Ecto neural progenitor cell (in vitro differentiated cells): ENCODE measurements at places on chromosomes 11 and 22.

GRCh38 chr11:48134221-48134922, 82.2 kb upstream of the OR4B1 start:
- no peak for DNase-seq

DNA sequence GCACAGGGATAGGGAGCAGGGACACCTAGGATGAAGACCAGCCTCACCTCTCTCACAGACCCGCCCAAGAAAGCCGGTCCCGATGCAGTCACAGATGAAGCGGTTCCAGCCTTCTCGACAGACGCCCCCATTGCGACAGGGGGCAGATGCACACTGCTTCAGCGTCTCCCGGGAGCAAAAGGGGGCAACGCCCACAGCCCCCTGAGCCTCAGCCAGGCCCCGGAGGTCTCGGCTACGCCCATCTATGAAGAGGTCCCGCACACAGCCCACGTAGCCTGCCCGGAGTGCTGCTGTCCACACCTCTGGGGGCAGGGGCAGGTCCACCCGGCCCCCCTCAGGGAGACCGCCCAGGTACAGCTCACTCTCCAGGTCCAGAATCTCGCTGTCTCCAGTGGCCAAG, 62.3 kb downstream of the NRXN2 start:
- no peak for DNase-seq

DNA sequence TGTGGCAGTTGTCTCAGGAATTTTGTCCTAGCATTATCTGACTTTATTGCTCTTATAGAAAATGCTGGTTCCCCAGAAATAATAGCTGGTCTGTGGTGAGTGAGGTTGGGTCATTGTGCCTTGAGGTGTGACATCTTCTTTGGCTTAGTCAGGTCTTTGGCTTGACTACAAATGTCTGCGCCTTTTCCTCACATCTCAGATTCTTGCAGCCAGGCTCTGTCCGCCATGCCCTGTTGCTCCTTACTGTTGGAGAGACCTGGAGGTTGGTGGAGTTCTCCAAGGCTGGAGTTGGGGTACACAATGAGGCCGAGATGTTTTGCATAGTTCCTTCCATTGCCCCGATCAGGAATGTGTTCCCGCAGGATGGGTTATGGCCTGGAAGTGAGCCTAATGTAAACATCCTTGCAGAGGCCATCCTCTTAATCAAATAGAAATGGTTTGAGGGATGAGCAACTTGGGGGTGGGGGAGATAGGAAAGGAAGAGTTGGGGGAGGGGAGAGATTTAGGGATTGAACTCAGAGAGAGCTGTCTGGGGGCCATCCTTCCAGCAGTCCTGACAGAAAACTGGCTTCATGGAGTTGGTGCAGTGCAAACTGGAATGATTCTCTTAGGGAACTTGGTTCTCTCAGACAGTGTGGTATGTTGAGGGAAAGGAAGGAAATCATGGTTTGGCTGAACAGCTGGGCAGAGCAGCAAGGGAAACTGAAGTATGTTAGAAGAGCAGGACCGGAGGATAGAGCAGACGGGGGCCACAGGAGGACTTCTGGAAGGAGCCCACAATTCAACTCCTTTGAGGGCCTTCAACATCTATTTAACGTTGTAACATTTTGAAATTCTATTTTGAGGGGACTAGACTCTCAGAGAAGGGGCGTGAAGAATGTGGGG, 49.9 kb downstream of the ZBTB16 start:
- DNase-seq: no peak

DNA sequence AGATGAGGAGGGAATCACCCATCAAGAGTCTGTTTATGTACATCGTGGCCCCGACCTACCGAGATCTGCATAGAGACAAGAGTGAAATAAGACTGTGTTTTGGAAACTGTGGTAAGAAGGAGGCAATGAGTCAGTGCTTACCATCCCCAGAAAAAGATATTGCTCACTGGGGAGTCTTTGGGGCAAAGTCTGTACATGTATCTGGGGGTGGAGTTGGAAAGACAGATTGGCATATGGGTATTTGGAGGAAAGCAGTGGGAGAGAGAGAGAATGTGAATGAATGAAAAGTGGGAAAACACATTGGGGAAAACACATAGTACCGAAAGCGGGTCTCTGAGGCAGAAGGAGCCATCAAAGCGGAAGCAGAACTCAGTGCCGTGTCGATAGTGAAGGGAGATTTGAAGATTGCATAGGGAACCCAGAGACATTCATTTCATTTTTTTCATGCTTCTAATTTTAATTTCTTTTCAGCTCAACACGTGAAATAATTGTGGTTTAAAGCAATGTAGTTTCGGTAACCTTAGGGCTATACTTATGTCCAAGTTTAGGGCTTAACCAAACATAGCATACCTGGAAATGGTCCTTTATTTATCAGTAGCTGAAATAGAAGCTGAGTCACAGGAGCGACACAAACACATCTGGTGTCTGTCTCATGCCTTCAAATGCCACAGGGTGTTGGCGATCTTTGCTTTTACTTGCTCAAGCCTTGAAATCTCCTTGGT, 98.6 kb upstream of the CD44 start:
- DNase-seq: no peak

- no peak for DNase-seq
Measured at GRCh38 chr22:19904935-19905334, 36.6 kb upstream of the COMT start.

- DNase-seq: no peak
Measured at GRCh38 chr11:11284481-11284880, 68.6 kb downstream of the CSNK2A3 start.

- no peak for DNase-seq
Measured at GRCh38 chr11:57331720-57332119, 4.0 kb downstream of the SSRP1 start.

GRCh38 chr11:134503596-134503995, 91.6 kb upstream of the B3GAT1 start:
- no peak for DNase-seq

DNA sequence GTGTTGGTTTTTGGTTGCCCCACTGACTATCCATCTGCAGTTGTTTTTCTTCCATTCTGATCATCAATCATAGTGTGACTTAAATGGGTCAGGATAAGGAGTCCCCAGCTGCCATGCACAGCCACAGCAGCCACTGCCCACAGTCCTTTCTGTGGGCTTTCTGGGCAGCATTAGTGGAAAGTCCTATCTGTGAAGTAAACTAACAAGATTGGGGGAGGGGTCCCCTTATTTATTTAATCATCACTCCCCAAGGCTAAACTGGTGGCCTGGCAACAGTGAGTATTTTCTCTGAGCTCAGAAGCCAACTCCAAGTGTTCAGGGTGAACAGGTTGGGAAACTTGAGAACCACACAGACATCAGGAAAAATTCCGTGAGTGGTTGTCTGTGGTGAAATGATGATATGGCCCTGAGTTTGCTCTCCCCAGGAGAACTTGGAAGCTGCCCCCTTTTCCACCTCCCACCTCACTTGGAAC, 145.0 kb downstream of the CCDC34 start:
- DNase-seq: no peak

- DNase-seq: no peak
Measured at GRCh38 chr22:19597399-19597735, 73.2 kb upstream of the CLDN5 start.

GRCh38 chr11:47980907-47981621, 705 bp downstream of the PTPRJ start:
- DNase-seq: peak; percentile 82

DNA sequence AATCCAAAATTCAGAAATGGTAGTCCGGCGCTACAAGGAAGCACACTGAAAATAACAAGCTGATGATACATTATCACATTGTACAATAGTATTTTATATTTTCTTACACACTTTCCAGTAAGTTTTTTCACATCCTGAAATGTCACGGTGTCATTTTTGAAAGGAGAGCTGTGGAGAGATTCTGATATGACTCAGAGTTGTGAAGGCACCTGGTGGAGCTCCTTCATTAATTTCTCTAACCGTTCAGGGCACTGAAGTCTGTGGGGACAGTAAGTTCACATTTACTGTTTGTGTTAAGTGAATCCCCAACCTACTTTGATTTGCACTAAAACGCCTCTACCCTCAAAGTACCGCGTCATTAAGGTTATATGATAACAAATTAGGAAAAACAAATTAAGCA, 13.3 kb downstream of the LDHAL6A start:
- DNase-seq: no peak

- no peak for DNase-seq
Measured at GRCh38 chr11:65892661-65893317, 2.3 kb downstream of the CCDC85B start.

- DNase-seq: peak; percentile 72
Measured at GRCh38 chr11:45212566-45213315, 66.3 kb downstream of the PRDM11 start.

DNA sequence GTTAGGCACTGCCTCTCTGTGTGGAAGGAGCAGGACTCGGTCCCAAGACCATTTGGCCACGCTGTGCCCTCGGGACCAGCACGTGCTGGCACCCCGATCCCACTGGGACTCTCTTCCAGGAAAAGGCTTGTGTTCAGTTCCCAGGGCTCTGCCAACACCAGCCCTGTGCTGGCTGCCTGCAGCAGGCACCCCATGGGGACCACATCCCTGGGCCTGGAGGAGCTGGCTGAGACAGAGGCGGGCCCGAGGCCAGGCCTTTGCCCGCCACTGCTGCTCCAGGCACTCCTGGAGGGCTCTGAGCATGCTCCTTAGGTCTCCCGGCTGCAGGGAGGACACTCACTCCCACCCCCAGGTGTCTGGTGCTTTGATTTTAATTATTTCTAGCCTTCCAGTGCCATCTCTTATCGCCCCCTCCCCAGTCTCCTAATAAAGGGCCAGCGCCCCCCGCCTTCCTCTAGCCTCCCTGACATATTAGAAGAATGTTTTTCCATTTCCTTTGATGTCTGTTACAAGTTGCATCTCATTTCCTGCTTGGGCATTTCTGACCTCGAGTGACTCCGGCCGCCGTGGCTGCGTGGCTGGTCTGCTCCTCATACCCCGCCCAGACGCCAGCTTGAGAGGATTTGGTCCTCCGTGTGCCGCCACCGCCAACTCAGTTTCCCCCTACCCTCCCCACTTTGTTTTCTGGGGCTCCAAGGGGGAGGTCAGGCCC, 14.4 kb downstream of the CDKN1C start:
- DNase-seq: no peak

GRCh38 chr11:41895081-41895480, 435.6 kb upstream of the LRRC4C start:
- no peak for DNase-seq

DNA sequence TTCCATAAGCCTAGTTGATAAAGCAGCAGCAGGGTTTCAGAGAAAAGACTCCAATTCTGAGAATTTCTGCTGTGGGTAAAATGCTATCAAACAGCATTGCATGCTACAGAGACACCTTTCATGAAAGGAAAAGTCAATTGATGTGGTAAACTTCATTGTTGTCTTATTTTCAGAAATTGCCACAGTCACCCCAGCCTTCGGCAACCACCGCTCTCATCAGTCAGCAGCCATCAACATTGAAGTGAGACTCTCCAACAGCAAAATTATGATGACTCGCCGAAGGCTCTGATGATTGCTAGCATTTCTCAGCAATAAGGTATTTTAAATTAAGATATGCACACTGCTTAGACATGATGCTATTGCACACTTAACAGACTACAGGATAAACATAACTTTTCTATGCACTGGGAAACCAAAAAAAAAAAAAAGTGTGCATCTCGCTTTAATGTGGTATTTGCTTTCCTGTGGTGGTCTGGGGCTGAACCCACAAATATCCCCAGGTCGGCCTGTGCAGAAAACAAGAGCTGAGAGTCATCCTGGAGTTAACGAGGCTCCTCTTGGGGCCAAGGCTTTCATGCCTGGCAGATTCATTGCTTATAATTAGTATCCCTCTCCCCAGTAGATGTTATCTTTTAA, 192.1 kb downstream of the CTTN start:
- DNase-seq: no peak

DNA sequence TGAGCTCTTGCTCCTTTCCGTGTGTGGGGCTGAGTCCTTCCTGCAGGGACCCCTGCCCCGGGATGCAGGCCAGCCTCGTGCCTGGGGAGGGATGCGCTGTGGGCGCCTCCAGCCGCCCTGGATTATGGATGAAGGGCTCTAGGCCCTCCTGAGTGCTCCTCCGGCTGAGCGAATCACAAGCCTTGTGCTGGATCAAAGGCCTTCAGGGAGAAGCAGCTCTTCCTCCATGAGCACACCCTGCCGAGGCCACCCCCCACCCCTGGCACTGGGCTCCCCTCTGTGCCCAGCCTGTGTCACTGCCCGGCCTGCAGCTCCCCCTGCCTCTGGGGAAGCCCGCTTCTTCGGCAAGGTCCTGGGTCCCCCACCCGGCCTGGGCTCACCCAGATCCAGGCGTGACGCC, 43.8 kb downstream of the BRSK2 start:
- DNase-seq: no peak

DNA sequence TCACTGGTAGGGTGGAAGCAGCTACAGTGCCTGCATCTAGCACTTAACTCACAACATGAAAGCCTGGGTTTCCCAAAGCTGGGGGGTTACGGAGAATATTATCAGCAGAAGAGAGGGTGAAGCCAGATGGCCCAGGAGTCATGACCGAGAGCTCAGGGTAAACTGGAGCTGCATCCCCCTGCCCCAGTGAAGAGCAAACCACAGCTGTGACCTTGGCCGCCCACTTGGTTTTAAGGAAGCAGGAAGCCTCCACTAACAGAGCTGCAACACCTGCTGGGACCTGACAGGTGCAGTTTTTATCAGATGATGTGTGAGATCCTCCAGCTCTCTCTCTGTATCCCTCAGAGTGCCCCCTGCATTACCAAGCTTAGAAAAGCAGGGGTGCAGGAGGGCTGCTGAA, 20.9 kb downstream of the TCP11L1 start:
- no peak for DNase-seq

- DNase-seq: no peak
Measured at GRCh38 chr11:102320188-102320587, 2.9 kb downstream of the BIRC3 start.

- DNase-seq: peak; percentile 46
Measured at GRCh38 chr22:44256556-44257485, 55.9 kb downstream of the SHISAL1 start.
